ENCODE measurements at places on chromosomes 16 and 17. TPM values are rescaled to one million over a fixed set of nuclear protein-coding genes. Genes with fewer than 3 reads are reported as not detected.

RMI2 gene
- 3.2 TPM for total RNA-seq

CCDC144A gene
- 3.4 TPM for total RNA-seq

LGALS9 gene
- total RNA-seq = 79.1 TPM

IRX5 gene
- total RNA-seq = 23.0 TPM

ZNF750 gene
- total RNA-seq = not detected

MYH8 gene
- total RNA-seq = not detected
